Left colon (tissue), 2 donors: ENCODE measurements at places on chromosomes 6 and 20.

GRCh38 chr6:45710304-45710821 is 305.3 kb downstream of the CLIC5 start:
- peak; percentile 65 for DNase-seq

GRCh38 chr6:117616391-117617209 is 14.3 kb upstream of the GOPC start:
- DNase-seq, result no peak

- no peak for DNase-seq
Measured at GRCh38 chr20:48352042-48352441, 475.8 kb downstream of the PREX1 start.

DNA sequence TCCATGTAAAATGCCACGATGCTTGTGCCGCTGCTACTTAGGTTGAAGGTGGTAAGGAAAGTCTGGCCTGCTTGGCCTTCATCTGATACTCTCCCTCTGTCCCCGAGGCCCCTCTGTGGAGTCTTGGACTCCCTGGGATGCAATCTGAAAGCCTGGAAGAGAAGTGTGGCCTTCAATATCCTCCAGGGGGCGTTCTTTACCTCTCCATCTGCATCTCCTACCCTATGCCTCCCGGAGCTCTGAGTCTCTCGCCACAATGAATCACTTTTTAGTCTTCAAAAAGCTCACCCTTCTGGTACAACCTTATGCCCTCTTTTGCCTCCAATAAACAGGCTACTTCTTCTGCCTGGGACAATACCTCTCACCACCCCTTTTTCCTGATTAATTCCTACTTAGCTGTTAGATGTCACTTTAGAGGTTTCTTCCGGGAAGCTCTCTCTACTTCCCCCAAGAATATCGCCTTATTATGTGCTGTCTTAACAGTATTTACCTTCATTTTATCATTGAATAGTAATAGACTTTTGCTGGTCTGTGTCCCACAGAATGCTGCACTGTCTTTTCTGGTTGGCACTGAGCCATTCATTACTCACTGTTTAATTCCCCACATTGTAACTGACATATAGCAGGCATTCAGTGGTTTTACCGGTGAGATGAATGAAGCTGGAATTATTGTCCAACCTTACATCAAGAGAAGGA is 13.9 kb upstream of the ATG5 start:
- DNase-seq, result peak; percentile 44

- no peak for DNase-seq
Measured at GRCh38 chr20:53712212-53712977, 118.8 kb upstream of the ZNF217 start.
